ENCODE measurements at places on chromosomes 7 and 10. TPM values are rescaled to one million over a fixed set of nuclear protein-coding genes. Genes with fewer than 3 reads are reported as not detected.

The LRIT1 gene
- not detected for total RNA-seq

The NEUROD6 gene
- total RNA-seq: not detected

The GLI3 gene
- 11.1 TPM for total RNA-seq

The INMT gene
- 44.8 TPM for total RNA-seq

The NPFFR1 gene
- total RNA-seq: 0.09 TPM

The ANXA8L1 gene
- not detected for total RNA-seq

The PDZD7 gene
- 1.6 TPM for total RNA-seq

The CYP26C1 gene
- 0.35 TPM for total RNA-seq

The FKBP6 gene
- total RNA-seq: 0.13 TPM

The RTKN2 gene
- 1.6 TPM for total RNA-seq

The FOXI2 gene
- total RNA-seq: 1.1 TPM

The ATOH7 gene
- 0.16 TPM for total RNA-seq

The ASB10 gene
- total RNA-seq: not detected

The PHYHIPL gene
- total RNA-seq: 12.0 TPM

The ACSM6 gene
- total RNA-seq: not detected

The NKX2-3 gene
- total RNA-seq: not detected

Data from kidney (tissue), 22 donors.